ENCODE measurements at places on chromosomes 2 and 18. TPM values are rescaled to one million over a fixed set of nuclear protein-coding genes. Genes with fewer than 3 reads are reported as not detected.

NXPH2 gene
- 1.9 TPM for polyA plus RNA-seq

CYP27C1 gene
- 1.3 TPM for polyA plus RNA-seq

- no peak overlapping the region for H3K4me3 ChIP-seq
- H3K4me1 ChIP-seq = peaks cover 13% of the 10 kb centered on the region
- no peak for DNase-seq
- H3K27ac ChIP-seq = no peak overlapping the region
- H3K27me3 ChIP-seq = no peaks in the 10 kb centered on the region
- H3K36me3 ChIP-seq = no peaks in the 10 kb centered on the region
Observed at GRCh38 chr2:99821039-99821438, 321.4 kb downstream of the AFF3 start.

DNA sequence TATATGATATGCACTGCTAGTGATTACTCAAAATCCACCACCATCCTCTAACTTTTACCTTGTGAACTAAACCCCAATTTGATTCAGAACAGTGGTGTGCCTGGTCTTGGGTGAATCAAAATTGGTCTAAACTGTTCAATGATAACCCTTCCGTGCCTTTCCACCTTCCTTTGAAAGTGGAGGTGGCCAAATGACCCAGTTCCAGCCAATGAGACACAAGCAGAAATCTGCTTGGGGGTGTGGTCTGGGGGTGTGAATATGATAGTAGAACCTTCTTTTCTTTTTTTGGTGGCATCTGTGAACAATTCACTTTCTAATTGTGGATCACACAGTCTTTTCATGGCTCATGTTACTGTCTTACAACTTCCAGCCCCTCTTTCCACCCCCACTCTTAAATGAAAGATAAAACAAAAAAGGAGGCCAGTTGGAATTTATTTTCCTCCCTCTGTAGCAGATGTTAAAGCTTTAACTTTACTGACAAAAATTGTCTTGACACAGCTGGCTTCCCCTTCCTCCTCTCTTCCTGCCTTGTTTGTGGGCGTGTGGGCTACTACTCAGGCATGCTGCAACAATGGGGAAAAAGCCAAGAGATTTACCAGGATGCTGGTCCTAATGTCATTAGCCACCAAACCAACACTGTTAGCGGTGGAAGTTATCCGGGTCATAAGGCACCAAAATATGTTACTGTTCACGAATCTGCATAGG is 58.8 kb upstream of the ANKRD44 start:
- H3K27ac ChIP-seq = no peak overlapping the region
- no peak overlapping the region for H3K4me3 ChIP-seq
- no peaks in the 10 kb centered on the region for H3K36me3 ChIP-seq
- H3K27me3 ChIP-seq = no peaks in the 10 kb centered on the region
- no peak for DNase-seq
- H3K4me1 ChIP-seq = no peaks in the 10 kb centered on the region

- H3K27me3 ChIP-seq = no peaks in the 10 kb centered on the region
- peaks cover 8% of the 10 kb centered on the region for H3K4me1 ChIP-seq
- DNase-seq = peak; percentile 54
- peak overlapping the region; percentile 35 for H3K27ac ChIP-seq
- H3K36me3 ChIP-seq = no peaks in the 10 kb centered on the region
Observed at GRCh38 chr2:208265371-208265800, 669 bp upstream of the PIKFYVE start.

DNA sequence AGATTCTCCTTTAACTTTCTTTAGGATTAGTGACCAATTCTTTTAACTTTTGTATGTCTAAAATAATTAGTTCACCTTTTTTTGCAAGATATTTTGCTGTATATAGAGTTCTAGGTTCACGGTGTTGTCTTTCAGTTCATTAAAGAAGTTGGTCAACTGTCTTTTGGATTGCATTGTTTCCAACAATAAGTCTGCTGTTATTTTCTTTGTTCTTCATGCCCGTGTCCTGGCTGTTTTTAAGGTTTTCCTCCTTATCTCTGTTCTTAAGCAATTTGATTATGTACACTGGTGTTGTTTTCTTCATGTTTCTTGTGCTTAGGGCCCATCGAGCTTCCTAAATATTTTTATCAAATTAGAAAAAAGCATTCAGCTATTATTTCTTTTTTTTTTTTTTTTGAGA is 54.4 kb downstream of the LBH start:
- no peaks in the 10 kb centered on the region for H3K36me3 ChIP-seq
- H3K4me3 ChIP-seq = no peak overlapping the region
- H3K27ac ChIP-seq = no peak overlapping the region
- H3K4me1 ChIP-seq = peaks cover 3% of the 10 kb centered on the region
- H3K27me3 ChIP-seq = no peaks in the 10 kb centered on the region
- DNase-seq = no peak

DNA sequence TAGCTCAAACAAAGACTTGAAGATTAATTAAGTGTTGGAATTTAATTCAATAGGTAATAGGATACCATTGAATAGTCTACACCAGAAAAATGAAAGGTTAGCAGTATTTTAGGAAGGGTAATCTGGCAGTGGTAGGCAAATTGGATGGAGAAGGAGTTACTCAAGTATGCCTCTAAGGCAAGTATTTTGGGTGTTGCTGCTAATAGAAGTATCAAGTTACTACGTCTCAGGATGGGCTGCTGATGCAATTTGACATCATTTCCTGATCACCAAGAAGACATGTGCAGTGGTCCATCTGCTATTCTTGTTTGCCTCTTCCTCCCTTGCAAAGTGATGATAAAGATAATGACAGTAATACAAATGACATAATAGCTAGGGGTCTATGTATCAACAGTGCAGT is 485.3 kb downstream of the TGIF1 start:
- no peak overlapping the region for H3K27ac ChIP-seq
- no peaks in the 10 kb centered on the region for H3K27me3 ChIP-seq
- H3K4me1 ChIP-seq = no peaks in the 10 kb centered on the region
- H3K36me3 ChIP-seq = no peaks in the 10 kb centered on the region
- DNase-seq = no peak

GRCh38 chr2:216604458-216604857 is 28.8 kb upstream of the IGFBP2 start:
- DNase-seq = no peak
- H3K4me3 ChIP-seq = no peak overlapping the region

DNA sequence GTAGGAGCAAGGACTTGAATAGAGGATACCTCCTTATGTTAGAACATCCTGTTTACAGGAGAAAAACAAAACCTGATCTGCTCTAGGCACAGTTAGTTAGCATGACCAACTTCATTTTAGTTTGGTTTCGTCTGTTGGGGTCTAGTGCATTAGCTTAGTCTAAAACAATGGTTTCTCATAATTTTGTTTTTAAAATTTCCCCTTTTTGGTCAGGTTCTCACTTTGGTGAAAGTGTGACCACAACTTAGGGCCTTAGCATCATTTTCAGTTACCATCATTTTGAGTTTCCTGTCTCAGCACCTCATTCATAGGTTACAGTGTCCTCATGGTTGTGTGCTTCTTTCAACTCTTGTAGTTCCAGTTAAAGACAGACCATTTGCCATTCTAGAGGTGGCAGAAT is 1277.0 kb upstream of the SLC39A10 start:
- DNase-seq = no peak
- no peak overlapping the region for H3K4me3 ChIP-seq
- H3K4me1 ChIP-seq = no peaks in the 10 kb centered on the region
- H3K36me3 ChIP-seq = no peaks in the 10 kb centered on the region
- H3K27ac ChIP-seq = no peak overlapping the region

DNA sequence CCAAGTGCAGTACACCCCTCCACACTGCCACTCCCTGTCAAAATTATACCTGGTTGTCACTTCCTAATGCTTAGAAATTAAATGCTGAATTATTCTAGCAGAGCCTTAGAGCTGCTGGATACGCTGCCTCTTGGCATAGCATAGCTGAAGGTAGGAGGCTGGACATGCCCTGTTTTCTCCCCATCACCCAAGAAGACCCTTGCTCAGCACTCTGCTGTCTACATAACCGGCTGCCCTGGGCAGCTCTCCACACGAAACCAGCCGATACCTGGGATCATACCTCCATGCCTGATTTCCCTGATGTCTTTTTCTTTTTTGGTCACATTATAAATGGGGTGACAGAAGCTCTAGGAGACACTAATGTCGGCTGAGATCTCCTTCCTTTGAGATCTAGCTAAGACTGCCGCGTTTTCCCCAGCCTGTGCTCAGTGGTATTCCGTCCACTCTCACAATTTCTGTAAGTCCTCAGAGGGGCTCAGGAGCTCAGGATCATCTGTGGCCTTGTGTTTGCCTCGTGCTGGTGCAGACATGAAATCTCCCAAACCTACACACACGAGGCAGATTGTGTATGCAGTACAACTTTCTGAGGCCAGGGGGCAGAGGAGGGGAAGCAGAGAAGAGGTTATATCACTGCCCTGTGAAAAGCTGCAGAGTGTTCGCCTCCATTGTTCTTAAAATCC is 13.5 kb upstream of the ZAP70 start:
- no peaks in the 10 kb centered on the region for H3K27me3 ChIP-seq
- no peak overlapping the region for H3K4me3 ChIP-seq
- no peaks in the 10 kb centered on the region for H3K4me1 ChIP-seq
- peak; percentile 84 for DNase-seq
- no peak overlapping the region for H3K27ac ChIP-seq

DNA sequence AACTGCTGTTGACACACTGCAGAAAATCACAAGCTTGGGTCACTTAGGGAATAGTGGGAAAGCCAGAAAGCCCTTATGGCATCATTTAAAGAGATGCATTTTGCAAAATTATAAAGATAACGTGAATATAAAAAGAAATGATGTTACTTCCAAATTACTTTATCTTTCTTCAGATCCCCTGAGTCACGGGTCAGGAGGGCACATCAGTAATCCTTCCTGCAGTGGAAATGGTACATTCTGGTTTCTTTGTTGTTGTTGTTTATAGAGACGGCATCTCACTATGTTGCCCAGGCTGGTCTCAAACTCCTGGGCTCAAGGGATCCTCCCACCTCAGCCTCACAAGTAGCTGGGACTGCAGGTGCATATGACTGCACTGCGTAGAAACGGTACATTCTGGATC is 9.8 kb upstream of the EPG5 start:
- H3K36me3 ChIP-seq = no peaks in the 10 kb centered on the region
- no peak for DNase-seq
- H3K4me1 ChIP-seq = peaks cover 8% of the 10 kb centered on the region
- no peaks in the 10 kb centered on the region for H3K27me3 ChIP-seq
- H3K27ac ChIP-seq = no peak overlapping the region

DNA sequence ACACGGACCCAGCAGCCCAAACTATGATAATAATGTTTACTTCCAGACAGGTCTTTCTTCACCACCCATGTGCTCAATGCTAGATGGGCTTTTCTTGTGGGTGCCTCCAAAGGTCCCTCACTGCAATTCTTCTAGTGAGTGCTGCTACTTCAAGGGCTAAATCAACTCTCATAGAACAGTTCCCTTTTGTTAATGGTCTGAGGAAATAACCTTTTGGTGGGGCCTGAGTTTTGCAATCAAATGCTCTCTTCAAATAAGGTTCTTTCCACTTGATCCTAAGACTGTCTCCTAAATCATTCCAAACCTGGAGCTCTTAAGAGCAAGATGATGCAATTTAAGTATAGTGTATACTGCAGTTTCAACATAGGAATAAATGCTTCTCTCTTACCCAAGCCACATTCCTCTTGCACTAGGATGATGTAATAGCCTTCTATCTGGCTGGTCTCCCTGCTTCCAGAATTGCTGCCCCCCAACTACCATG is 6.0 kb downstream of the NEMP2 start:
- no peak overlapping the region for H3K27ac ChIP-seq
- H3K4me1 ChIP-seq = peaks cover 2% of the 10 kb centered on the region

All from H1 (cell line).